ENCODE measurements at places on chromosomes 6 and 20.
A peak's percentile ranks its signal among the peaks of the same experiment; 100 is the strongest.

DNA sequence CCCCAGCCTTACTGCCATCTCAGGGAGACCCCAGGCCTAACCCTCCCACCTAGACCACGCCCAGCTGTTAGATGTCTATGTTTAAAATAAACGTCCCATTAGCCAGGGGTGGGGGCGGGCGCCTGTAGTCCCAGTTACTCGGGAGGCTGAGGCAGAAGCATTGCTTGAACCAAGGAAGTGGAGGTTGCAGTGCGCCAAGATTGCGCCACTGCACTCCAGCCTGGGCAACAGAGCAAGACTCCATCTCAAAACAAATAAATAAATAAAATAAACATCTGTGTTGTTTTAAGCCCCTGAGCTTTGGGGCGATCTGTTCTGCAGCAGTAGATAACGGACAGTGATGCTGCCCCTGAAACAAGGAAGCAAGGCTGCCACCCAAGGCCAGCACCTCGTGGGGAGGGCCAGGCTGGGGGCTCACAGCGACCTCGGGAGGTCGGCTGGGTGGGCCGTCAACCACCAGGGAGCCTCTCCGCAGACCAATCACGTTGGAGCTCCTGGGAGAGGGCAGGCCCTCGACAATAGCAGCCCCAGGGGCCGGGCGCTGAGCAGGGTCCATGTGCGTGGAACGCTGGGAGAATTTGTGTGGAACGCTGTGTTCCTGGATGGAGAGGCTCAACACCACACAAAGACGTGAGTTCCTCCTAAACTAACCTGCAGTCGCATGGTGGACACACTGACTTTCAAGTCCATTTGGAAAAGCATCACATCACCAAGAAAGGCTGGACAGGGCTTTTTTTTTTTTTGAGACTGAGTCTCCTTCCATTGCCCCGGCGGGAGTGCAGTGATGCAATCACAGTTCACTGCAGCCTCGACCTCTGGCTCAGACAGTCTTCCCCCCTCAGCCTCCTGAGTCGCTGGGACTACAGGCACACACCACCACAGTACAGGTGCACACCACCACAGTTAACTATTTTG lies 1.0 kb upstream of the HELZ2 start:
- DNase-seq, result no peak

GRCh38 chr6:34237316-34237721 lies 646 bp downstream of the HMGA1 start:
- DNase-seq, result no peak

- no peak for DNase-seq
These were observed 247.2 kb downstream of the TBC1D7 start for GRCh38 chr6:13081189-13081563.

GRCh38 chr6:6657085-6657819 lies 68.7 kb downstream of the LY86 start:
- DNase-seq, result no peak

DNA sequence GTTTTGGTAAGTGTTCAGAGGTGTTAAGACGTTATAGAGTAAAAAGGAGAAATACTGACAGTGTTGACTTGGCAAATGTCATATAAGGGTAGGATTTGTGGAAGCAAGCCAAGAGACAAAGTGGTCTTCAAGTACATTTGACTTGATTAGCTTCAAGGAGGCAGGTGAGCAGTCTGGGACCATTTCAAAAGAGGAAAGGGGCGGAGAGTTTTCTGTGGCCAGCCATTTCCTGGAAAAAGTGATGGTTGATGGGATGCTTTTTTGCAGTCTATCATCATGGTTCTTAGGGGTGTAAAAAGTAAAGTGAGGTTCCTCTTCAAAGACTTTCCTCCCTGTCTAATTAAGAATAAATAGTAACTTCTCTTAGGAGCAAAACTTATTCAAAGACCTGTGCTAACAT lies 28.7 kb downstream of the FKBP1A start:
- no peak for DNase-seq

GRCh38 chr6:131226459-131227157 lies 91.3 kb downstream of the AKAP7 start:
- no peak for DNase-seq

- DNase-seq, result no peak
These were observed 139.6 kb downstream of the MYLK4 start for GRCh38 chr6:2611092-2611491.

DNA sequence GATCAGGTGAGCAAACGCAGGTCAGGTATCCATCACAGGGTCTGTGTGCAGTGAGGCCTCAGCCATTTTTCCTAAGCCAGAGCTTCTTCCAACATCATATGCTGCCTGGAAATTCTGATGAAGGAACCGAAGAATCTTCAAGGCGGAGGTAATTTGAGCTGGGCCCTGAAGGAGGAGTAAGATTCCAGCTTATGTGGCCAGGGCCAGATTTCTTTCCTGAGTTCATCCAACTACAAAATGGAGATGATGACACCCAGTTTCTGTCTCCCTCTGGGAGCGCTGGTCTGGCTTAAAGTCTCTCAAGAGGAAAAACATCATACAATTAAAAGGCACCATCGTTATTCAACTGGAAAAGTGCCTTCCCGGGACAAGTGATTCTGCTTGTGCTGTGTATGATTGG lies 6.9 kb upstream of the MANBAL start:
- no peak for DNase-seq

- DNase-seq, result no peak
These were observed 41.8 kb upstream of the LAMA4 start for GRCh38 chr6:112296122-112296521.

DNA sequence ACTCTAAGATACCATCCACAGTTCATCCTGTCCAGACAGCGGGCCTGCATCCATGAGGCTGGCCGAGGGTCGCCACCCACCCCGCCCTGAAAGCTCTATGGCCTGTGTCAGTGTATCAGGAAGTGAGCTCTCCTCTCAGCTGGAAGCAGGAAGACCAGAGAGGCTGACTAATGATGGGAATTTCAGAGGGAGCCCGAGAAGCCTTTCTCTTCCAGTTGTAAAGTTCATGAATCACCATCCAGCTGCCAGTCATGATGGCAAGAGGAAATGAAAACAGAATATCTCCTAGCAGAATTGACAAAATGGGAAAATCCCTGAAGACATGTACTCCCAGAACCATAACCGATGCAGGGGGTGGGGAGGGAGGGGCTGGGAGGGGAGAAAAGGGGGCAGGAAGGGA lies 109.6 kb upstream of the RPS6KA2 start:
- DNase-seq, result no peak

- DNase-seq, result no peak
These were observed 179.8 kb downstream of the FOXA2 start for GRCh38 chr20:22404419-22405170.

DNA sequence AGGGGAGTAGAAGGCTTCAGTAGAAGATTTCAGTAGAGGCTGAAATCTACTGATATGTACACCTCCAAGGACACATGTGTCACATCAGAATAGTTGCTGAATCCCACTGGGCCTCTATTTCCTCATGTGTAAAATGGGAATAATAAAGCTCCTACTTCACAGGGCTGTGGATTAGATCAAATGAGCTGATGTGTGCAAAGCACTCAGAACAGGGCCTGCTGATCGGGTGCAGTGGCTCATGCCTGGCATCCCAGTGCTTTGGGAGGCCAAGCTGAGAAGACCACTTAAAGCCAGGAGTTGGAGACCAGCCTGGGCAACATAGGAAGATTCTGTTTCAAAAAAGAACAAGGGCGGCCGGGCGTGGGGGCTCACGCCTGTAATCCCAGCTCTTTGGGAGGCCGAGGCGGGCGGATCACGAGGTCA lies 8.1 kb upstream of the AP5S1 start:
- DNase-seq, result no peak

- DNase-seq, result no peak
These were observed 2.2 kb downstream of the C20orf173 start for GRCh38 chr20:35527122-35527769.

DNA sequence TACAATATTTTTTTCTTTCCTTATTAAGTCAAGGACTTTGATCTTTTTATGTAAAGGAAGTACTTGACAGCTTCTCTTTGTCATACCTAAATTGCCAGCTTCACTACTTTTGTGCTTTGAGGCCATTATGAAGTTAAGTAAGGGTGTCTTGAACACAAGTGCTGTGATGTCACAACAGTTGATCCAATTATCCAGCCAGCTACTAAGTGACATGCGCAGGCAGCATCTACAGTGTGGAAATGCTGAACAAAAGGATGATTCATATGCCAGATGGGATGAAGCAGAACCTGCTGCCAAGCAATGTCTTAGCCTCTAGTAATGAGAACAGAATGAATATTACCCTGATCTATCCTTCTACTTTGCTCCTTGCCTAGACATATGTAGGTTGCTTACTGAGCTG lies 68.3 kb upstream of the TMEM244 start:
- DNase-seq, result no peak

- DNase-seq, result peak; percentile 10
These were observed at the start of gene LAMA4 for GRCh38 chr6:112253841-112254816. LAMA4 (minus strand) TSS chr6:112254567; CDS start chr6:112254150, 417 bp downstream.

DNA sequence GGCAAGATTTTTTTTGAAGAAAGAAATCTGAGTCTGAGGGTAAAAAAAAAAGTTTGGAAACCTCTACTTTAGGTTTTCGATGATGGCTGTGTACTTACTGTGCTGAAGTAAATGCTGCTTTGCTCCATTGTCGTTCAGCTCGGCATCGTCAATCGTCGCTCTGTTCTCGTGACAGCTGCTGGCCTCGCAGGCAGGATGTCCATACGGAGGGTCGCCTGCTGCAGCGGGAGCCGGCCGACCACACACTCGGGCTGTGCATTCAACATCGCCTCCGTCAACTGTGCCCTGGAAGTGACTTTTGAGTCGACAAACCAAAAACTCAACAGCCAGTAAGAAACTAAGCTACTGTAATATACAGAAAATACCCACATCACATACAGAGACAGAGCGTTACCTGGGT lies 53.1 kb upstream of the SMOC2 start:
- no peak for DNase-seq

GRCh38 chr6:13527671-13528056 lies 40.3 kb upstream of the GFOD1 start:
- DNase-seq, result no peak

GRCh38 chr6:167933847-167934246 lies 63.6 kb upstream of the KIF25 start:
- no peak for DNase-seq

- no peak for DNase-seq
These were observed 159.8 kb upstream of the GGTLC1 start for GRCh38 chr20:24148372-24148771.

GRCh38 chr6:160267102-160267501 lies 8.5 kb upstream of the SLC22A2 start:
- DNase-seq, result no peak

- DNase-seq, result no peak
These were observed 25.9 kb downstream of the TAF4 start for GRCh38 chr20:62039738-62040137.

DNA sequence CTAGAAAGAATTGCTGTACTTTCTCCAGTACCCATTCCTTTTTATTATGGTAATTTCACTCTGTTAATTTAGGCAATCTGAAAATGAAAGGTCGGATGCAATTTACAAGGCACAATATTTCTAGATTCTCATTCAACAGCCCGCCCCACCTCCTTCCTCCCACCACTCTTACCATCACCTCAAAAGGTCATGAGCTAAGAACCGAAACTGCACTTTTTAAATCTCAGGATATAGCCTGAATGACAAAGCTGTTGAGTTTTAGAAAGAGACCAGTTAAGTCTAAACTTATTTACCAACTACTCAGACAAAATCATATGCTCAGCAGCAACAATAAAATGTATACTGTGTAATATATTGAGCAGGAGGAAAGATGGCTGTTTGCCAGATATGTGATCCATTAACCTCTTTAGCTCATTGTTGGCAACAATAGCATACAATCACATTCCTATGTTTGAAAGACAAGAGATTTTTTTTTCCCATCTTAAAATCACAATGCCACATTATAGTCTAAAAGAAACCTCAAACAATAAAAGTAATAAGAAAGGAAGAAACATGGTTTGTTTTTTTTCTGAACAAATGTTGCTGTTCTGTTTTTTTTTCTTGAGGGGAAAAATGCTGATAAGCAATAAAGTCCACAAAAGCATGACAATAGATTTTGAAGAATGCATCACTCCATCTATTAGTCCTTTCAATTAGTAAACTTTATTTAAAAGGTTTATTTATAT lies 1.6 kb upstream of the HS3ST5 start:
- no peak for DNase-seq
